ENCODE measurements at places on chromosomes 7 and 10.
A peak's percentile ranks its signal among the peaks of the same experiment; 100 is the strongest.

DNA sequence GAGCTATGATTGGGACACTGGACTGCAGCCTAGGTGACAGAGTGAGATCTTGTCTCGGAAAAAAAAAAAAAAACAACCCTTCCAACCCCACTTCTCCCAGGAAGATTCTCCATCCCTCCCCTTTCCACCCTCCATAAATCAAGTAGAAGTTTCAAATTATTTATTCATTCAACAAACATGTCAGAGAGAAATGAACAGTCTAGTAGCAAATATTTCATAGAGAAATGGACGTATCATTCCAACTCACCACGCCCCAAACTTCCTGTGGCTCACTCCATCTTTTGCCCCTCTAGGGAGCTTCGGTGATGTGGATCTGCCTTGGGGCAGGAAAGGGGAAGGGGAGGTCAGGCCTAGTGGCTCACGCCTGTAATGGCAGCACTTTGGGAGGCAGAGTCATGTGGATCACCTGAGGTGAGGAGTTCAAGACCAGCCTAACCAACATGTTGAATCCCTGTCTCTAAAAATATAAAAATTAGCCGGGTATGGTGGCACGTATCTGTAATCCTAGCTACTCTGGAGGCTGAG, 638 bp upstream of the TRAPPC14 start:
- DNase-seq, result peak; percentile 23

DNA sequence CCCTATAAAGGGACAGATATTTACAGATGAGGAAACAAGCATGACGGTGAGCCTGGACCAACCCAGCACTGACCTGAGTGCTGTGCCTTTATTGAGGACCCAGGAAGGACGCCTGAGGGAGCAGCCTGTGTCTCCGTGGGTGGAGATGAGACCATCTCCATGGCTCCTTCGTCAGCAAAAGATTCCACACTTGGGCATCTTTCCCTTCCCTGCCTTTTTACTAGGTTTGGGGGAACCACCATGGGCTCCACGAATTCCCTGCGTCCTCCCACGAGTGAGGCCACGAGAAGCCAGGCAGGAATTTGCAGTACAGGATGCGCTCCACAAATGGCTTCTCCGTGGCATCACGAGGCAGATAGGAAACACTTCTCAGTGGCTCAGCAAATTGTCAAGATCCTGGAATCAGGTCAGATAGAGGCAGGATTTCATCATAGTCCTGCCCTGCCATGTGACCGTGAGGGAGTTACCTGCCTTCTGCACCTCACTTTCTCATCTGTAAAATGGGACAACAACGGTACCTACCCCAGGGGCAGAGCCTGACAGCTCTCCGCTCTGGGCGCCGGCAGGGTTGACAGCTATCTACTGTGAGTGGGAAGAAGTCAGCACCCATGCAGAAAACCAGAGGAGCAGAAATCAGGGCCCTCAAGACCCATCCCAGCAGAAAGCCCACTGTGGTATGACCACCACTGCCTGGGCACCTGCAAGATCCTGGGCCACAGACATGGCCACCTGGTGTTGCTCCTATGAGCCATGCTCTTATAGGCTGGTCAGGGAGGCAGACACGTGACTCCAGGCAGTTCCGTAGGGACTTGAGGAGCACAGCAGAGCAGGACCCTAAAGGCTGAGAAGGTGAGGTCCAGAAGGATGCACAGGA, 80.1 kb downstream of the GRID1 start:
- no peak for DNase-seq

GRCh38 chr10:3835770-3836169, 50.8 kb upstream of the KLF6 start:
- no peak for DNase-seq

- peak; percentile 94 for DNase-seq
These were observed 214.7 kb upstream of the SLC26A5 start for GRCh38 chr7:103660455-103661371.

GRCh38 chr7:44772440-44772839, 23.8 kb downstream of the ZMIZ2 start:
- no peak for DNase-seq

- no peak for DNase-seq
These were observed 909 bp upstream of the AKR1D1 start for GRCh38 chr7:138075350-138075749.

DNA sequence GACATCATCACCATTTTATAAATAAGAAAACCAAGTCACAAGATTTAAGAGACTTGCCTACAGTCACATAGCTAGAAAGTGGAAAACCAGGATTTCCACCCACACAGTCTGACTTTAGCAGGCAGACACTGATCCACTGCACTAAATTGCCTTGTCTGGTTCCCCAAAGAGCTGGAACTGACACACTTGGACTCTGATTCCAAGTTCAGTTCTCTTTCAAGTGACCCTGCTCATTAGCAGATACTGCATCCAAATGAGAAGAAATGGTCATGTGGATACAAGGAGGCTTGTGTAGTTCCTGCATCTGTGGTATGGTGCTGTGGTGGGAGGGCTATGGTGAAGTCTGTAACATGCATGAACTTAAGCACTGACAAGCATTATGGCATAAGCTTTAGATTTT, 180.1 kb upstream of the MKLN1 start:
- DNase-seq, result no peak

DNA sequence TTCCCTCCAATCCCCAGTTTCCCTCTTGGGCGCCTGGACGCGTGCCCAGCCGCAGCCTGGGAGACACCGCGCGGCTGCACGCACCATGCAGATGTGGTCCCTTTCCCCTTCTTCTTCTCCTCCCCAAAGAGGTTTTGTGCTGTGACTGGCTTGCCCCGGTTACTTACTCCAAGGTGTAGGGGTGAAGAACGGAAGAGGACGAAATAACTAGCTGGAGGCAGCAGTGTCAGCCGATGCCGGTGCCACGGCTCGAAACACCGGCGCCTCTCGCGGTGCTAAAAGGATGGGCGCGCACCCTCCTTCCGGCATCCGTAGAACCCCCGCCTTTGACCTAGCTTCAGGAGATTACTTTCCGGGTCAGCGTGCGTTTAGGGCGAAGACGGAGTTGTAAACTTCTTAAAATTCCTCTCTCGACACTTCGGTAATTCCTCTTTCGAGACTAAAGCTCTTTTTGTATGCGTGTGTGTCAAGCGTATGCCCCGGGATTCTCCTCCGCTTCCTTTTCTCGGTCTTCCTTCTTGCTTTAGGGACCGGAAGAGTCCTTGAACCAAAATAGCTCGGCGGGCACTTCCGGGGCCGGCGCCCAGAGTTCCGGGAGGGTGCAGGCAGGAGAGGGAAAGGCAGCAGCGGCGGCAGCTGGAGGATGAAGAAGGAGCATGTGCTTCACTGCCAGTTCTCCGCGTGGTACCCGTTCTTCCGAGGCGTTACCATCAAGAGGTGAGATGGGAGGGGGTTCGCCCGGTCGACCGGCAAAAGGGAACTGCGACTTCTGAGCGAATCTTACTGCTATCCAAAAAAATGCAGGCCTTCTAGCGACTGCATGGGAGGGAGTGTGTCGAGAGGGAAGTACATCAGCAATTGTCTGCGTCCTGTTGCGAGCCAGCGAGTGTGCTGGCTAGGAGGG, at the start of the genes CDC123 and NUDT5:
Gene CDC123, plus strand, starts transcription at position 586 of the 904 bp plus-strand sequence. Its CDS starts 58 bp downstream, at position 644.
Gene NUDT5, minus strand, starts transcription at position 289 of the 904 bp plus-strand sequence. CDS start 9,600 bp downstream, outside the sequence.
- peak; percentile 79 for DNase-seq

DNA sequence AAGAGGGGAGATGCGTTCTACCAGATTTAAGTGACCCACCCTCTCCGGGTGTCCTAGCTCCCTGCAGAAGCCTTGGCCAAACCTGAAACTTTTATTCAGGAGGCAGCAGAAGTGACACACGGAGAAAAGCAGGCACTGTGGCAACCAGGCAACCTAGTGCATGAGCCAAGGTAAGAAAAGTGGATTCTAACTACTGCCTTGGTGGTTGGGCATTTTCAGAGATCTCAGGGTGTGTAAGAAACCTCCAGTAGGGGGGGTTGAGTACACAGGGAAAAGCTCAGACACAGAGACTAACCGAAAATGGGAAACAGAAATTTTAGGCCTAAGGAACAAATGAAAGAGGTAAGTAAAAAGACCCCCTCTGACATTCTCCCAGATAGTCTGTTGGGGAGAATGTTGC, 645.7 kb downstream of the ANKRD7 start:
- DNase-seq, result no peak

DNA sequence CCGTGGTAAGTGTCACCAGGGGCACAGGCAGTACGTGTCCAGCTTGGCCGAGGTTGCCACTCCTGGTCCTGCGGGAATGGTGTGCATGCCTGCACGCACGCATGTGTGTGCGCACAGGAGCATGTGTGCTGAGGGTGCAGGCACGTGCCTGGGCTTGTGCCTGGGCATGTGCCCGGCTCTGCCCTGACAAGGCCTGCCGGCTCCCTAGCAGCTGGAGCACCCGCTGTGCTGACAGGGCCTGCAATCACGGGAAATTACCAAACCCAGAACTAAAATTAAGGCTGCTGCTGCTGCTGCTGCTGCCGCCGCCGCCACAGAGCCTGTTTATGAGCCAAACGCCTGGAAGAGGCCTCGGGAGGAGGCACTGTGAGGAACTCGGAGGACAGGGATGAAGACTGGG, 28.7 kb downstream of the GHRHR start:
- no peak for DNase-seq

- no peak for DNase-seq
These were observed 43.3 kb upstream of the BTRC start for GRCh38 chr10:101310529-101311184.

GRCh38 chr7:50580057-50580456, 14.9 kb upstream of the DDC start:
- no peak for DNase-seq

DNA sequence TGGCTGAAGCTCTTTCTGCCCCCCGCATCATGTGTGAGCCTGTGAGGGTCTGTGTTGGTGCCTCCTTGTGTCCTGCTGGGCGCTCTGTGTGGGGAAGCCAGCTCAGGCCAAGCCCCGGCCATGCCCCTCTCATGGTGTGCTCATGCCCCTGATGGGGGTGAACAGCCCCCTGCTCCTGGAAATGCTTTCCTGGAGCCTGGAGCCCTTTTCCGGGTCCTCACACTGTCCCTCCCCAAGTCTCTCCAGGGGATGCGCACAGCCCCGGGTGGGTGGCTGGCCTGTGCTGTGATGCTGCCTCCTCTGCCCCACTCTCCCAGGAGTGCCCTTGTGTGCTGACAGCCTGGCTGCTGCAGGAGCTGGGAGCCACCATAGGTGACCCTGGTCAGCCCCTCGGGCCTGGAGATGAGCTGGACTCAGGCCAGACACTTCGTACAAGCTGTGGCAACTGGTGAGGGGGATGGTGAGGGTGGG, 20.8 kb upstream of the ZNF862 start:
- no peak for DNase-seq

- no peak for DNase-seq
These were observed 953.9 kb downstream of the TYW1 start for GRCh38 chr7:67950321-67951083.

- peak; percentile 51 for DNase-seq
These were observed 12.2 kb upstream of the LGI1 start for GRCh38 chr10:93745408-93746065.

DNA sequence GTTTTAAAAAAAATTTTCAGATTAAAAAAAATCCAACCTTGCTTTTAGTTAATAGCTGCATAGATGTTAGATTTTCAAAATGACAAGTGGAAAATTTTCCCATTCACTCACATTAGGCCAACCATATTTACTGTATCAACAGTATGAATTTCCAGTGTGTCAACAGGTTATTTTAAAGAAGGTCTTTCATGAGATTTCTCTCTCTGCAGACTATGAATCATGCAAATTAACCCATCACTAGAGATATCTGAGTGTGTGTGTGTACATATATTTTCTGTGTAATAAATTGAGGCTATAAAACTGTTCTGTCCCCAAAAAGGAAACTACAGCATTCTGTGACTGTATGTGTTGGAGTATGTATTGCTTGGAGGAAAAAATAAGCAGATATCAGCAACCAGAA, 305.6 kb downstream of the ARL4A start:
- DNase-seq, result no peak

DNA sequence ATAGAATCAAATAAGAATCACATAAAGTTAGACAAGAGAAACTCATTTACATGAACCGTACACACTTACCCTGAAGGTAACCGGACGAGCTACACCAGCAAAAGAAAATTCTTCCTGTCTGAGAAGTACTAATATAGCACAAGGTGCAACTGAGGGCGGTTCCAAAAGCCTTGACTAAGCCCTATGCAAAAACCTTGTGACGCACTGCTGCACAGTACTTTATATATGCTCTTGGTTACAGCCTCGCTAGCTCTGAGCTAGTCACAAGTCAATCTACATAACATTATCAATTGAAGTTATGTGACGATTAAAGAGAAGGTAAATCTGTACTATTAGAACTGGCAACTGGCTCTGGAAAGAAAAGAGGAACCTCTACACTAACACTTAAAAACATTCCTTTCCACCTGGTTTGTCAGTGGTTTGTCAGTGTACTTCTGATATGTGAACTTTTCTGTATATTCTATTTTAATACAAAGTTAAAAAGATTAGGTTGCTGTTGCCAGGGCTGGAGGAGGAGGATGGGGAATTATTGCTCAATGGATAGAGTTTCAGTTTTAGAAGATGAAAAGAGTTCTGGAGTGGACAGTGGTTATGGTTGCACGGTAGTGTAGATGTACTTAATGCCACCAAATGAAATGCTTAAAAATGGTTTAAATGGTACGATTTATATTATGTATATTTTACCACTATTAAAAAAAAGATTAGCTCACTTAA, 21.6 kb downstream of the NT5C3A start:
- DNase-seq, result no peak

DNA sequence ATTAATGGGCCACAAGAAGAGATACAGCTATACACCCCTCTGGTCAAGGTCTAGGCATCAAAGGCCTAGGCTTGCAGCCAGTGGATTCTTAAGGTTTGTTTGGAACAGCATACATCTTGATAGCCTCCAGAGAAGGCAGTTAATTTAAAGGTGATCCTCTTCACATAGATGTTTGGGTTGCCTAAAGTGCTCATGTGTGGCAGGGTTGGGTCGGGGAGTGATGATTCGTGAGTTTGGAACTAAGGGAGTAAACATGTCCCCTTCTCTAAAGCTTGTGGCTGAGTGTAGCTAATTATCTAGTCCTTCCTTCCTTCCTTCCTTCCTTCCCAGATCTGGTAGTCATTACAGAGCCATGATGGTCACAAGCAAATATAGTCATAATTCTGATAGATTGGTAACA, 12.4 kb downstream of the PCLO start:
- peak; percentile 10 for DNase-seq

GRCh38 chr7:52017802-52018679, 701.4 kb upstream of the COBL start:
- DNase-seq, result peak; percentile 6

DNA sequence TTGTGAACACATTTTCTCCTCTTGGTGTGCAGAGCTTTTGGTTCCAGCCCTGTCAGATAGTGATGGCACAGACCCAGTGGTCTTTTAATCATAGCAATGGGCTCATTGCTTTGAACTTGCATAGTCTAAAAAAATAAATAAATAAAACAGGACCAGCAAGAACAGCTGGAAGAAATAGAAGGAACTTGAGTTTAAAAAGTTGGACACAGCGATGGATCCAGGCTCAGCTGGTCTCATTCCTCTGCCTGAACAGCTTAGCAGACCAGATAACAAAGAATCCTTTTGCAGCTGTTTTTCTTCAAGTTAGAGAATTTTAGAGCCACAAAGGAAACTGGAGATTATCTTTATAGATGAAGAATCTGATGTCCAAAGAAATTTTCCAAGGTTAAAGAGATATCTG, 1005.6 kb downstream of the LRMDA start:
- DNase-seq, result no peak

- DNase-seq, result no peak
These were observed 64.9 kb downstream of the PRKG1 start for GRCh38 chr10:51139176-51139575.

GRCh38 chr10:49161411-49161997, 26.7 kb downstream of the TMEM273 start:
- DNase-seq, result peak; percentile 58

All from M059J (cell line).